ENCODE measurements at places on chromosomes 11 and 22. TPM values are rescaled to one million over a fixed set of nuclear protein-coding genes. Genes with fewer than 3 reads are reported as not detected.

GRCh38 chr11:71305451-71306125 lies 53.2 kb upstream of the SHANK2 start:
- DNase-seq = no peak

GRCh38 chr11:68010090-68011041 lies at the start of gene ALDH3B1:
TSS of gene ALDH3B1 (plus strand) at chr11:68010327. CDS start at chr11:68015298, 4,971 bp downstream.
- peak; percentile 20 for DNase-seq
- H3K27ac ChIP-seq = no peak within 1 kb of the TSS
- no peaks in the 10 kb centered on the region for H3K36me3 ChIP-seq
- H3K4me3 ChIP-seq = no peak within 1 kb of the TSS
- H3K27me3 ChIP-seq = no peaks in the 10 kb centered on the region
- H3K4me1 ChIP-seq = peaks cover 8% of the 10 kb centered on the region

- no peaks in the 10 kb centered on the region for H3K4me1 ChIP-seq
- no peaks in the 10 kb centered on the region for H3K36me3 ChIP-seq
- no peak overlapping the region for H3K27ac ChIP-seq
- peaks cover 10% of the 10 kb centered on the region for H3K27me3 ChIP-seq
- no peak for DNase-seq
These were observed 5.0 kb upstream of the ROBO4 start for GRCh38 chr11:124902616-124903015.

- no peaks in the 10 kb centered on the region for H3K36me3 ChIP-seq
- no peak overlapping the region for H3K4me3 ChIP-seq
- no peak overlapping the region for H3K27ac ChIP-seq
- peaks cover 13% of the 10 kb centered on the region for H3K27me3 ChIP-seq
- no peak for DNase-seq
These were observed 7.6 kb downstream of the POU2AF2 start for GRCh38 chr11:111253131-111253530.

GRCh38 chr22:44402196-44403111 lies 89.7 kb upstream of the SHISAL1 start:
- H3K4me1 ChIP-seq = no peaks in the 10 kb centered on the region
- no peaks in the 10 kb centered on the region for H3K27me3 ChIP-seq
- DNase-seq = no peak
- H3K27ac ChIP-seq = no peak overlapping the region
- no peak overlapping the region for H3K4me3 ChIP-seq
- H3K36me3 ChIP-seq = no peaks in the 10 kb centered on the region

Gene CABP4
- total RNA-seq = 1.4 TPM

Gene MAPK8IP1
- total RNA-seq = 1.8 TPM

Gene CRYBB2
- total RNA-seq = not detected

Gene CARNS1
- total RNA-seq = 6.9 TPM

Data from activated CD8-positive, alpha-beta T cell treated with anti-CD3 and anti-CD28 coated beads for 36 hours (primary cell).